ENCODE measurements at places on chromosomes 2 and 18. TPM values are rescaled to one million over a fixed set of nuclear protein-coding genes. Genes with fewer than 3 reads are reported as not detected.

Gene KCNK3
- total RNA-seq = not detected

Gene FBXO36
- 3.6 TPM for total RNA-seq

Gene PSMA8
- not detected for total RNA-seq

Gene DOK6
- total RNA-seq = not detected

Gene MBD5
- total RNA-seq = 35.1 TPM

Gene HOXD1
- not detected for total RNA-seq

Gene GALNT5
- total RNA-seq = 1.9 TPM
